ENCODE measurements at places on chromosomes 16 and 17.
A peak's percentile ranks its signal among the peaks of the same experiment; 100 is the strongest.

DNA sequence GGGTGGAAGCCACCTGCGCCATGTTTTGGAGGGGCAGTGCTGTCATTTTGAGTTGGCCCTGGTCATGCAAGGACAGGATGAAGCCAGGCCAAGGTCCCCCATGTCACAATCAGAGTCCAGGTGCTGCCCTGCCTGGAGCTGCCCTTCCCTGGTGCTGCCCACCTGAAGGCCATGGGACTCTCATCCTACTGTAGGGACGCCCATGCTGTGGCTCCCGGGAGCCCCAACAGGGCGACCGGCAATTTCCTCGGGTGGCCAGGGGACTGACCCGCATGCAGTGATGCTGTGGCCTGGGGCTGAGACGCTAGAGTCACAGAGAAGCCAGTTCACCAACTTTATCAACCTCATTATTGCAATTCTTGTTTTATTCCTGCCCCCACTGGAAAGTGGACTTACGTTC lies 8.0 kb downstream of the CCL17 start:
- no peak overlapping the region for H3K27ac ChIP-seq
- no peaks in the 10 kb centered on the region for H3K27me3 ChIP-seq
- DNase-seq, result no peak
- no peaks in the 10 kb centered on the region for H3K36me3 ChIP-seq
- H3K4me3 ChIP-seq, result no peak overlapping the region

- peak overlapping the region; percentile 45 for H3K4me3 ChIP-seq
- no peaks in the 10 kb centered on the region for H3K36me3 ChIP-seq
- H3K27me3 ChIP-seq, result no peaks in the 10 kb centered on the region
- peak overlapping the region; percentile 95 for H3K27ac ChIP-seq
- DNase-seq, result no peak
- H3K4me1 ChIP-seq, result peaks cover 30% of the 10 kb centered on the region
These were observed 23.6 kb downstream of the DYNLRB2 start for GRCh38 chr16:80564394-80564793.

DNA sequence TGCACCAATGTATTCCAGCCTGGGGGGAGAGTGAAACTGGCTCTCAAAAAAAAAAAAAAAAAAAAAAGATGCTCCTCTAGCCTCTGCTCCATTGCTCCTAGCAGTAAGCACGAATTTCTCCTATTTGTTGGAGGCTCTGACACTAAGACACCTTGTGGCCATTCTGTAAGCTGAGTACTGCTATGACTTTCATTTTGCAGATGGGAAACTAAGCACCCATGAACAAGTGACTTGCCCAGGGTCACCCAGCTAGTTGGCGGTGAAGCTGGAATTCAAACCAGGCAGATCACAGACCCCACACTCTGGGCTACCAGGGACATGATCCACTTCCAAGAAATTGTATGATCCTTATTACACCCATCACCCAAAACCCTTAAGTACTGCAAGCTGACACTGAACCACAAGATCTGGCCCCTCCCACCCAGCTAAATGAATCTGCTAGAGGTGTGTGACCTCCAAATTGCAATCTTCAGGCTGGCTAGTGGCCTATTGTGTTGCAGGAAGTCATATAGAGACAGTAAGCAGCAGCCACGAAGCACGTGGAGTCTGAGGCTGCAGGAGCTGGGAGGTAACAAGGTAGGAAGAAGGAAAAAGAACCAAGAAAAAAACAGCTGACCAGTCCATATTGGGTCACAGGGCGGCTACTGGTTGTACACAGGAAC lies 209.4 kb downstream of the XYLT1 start:
- no peak for DNase-seq
- H3K4me1 ChIP-seq, result peaks cover 51% of the 10 kb centered on the region
- no peak overlapping the region for H3K27ac ChIP-seq
- no peaks in the 10 kb centered on the region for H3K36me3 ChIP-seq
- H3K27me3 ChIP-seq, result no peaks in the 10 kb centered on the region

DNA sequence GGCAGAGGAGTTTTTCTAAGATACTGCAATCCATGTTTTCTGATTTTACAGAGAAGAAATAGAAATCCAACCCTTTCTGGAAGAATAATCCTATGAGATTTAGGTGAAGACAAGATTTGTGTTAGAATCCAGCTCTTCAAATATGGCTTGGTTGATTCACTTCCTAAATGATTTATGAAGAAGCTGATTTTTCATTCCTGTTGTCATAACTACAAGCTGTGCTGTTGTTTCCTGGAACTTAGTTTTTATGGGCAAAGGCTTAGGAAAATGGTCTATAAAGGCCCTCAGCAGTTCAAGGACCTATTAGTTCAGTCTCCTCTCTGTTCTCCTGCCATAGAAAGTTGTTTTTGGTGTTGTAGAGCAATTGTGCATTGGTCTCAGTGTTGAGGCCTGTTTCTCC lies 174.2 kb upstream of the FAM20A start:
- H3K4me3 ChIP-seq, result no peak overlapping the region
- no peak overlapping the region for H3K27ac ChIP-seq
- no peak for DNase-seq
- H3K36me3 ChIP-seq, result no peaks in the 10 kb centered on the region

DNA sequence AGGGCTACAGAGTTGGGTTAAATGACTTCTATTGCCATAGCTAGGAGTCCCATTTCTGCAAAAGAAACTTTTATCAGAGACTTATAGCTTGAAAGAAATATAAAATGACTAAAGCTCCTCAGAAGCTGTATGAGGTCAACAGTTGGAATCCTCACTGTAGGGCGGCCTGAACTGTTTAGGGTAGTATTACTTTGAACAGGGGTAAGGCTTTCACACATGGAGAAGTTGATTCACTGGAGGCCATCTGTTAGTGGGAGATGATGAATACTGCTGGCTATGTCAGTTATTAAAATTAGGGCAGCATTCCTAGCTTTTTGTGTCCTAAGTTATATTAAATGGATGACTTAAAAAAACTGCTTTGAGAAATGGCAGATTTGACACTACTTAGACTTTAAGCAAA lies 6.0 kb downstream of the TTC19 start:
- H3K36me3 ChIP-seq, result peaks cover 38% of the 10 kb centered on the region
- H3K27ac ChIP-seq, result no peak overlapping the region
- no peak overlapping the region for H3K4me3 ChIP-seq
- DNase-seq, result no peak
- peaks cover 28% of the 10 kb centered on the region for H3K4me1 ChIP-seq
- H3K27me3 ChIP-seq, result no peaks in the 10 kb centered on the region

DNA sequence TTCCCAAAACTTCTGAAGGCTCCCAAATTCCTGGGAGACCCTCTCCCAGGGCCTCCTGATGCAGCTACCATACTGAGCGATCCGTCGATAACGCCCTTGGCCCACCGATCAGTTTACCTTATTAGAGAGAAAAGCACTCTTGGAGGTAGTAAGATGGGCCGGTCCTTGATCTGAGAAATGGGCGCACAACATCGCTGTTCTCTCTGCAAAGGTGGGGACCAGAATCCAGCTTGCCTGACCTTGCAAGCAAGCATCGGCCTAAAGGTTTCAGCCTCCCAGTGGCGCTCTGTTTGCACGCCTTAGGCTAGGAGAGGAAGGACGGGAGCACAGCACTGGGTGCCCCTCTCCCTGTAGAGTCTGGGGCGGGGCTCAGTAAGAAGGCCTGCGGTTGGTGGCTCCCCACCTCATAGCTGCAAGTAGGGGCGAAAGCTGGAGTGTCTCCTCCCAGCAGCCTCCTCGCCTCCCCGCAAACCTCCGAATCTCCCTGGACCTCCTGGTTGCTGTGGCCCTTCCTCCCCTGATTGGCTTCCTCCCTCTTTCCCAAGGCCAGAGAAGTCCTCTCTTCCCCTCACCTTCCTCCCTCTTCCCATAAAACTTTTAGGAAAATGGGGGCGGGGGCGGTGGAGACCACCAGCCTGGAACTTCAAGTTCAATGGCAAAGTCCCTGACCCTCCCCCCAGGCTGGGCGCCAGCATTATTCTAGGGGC lies at the start of gene PRAC1:
Gene PRAC1 (minus strand): TSS at position 318 of the 707 bp plus-strand sequence. CDS start 126 bp downstream, at position 192.
- peaks cover 94% of the 10 kb centered on the region for H3K27me3 ChIP-seq
- no peak within 1 kb of the TSS for H3K27ac ChIP-seq
- H3K4me1 ChIP-seq, result peaks cover 49% of the 10 kb centered on the region
- H3K36me3 ChIP-seq, result peaks cover 13% of the 10 kb centered on the region
- H3K4me3 ChIP-seq, result peak within 1 kb of the TSS; percentile 72

DNA sequence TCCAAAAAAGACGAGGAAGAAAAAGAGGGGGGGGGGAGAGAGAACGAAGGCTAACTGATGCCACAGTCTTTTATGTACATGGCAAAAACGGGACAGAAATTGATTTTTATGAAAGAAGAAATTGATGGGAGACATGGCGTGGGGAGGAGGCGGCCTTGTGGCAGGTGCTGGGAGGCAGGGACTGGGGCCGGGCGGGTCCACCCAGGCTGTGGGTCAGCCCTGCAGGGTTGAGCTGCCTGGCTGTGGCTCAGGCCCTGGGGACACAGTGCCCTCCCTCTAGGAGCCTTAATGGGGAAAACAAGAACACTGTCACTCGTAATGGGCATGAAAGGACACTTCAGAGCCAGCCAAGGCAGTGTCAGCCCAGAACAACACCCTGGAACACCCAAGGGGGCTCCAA lies 34.8 kb downstream of the SNX20 start:
- no peak for DNase-seq
- H3K4me3 ChIP-seq, result no peak overlapping the region
- H3K4me1 ChIP-seq, result peaks cover 9% of the 10 kb centered on the region
- no peak overlapping the region for H3K27ac ChIP-seq
- H3K36me3 ChIP-seq, result peaks cover 4% of the 10 kb centered on the region
- no peaks in the 10 kb centered on the region for H3K27me3 ChIP-seq

DNA sequence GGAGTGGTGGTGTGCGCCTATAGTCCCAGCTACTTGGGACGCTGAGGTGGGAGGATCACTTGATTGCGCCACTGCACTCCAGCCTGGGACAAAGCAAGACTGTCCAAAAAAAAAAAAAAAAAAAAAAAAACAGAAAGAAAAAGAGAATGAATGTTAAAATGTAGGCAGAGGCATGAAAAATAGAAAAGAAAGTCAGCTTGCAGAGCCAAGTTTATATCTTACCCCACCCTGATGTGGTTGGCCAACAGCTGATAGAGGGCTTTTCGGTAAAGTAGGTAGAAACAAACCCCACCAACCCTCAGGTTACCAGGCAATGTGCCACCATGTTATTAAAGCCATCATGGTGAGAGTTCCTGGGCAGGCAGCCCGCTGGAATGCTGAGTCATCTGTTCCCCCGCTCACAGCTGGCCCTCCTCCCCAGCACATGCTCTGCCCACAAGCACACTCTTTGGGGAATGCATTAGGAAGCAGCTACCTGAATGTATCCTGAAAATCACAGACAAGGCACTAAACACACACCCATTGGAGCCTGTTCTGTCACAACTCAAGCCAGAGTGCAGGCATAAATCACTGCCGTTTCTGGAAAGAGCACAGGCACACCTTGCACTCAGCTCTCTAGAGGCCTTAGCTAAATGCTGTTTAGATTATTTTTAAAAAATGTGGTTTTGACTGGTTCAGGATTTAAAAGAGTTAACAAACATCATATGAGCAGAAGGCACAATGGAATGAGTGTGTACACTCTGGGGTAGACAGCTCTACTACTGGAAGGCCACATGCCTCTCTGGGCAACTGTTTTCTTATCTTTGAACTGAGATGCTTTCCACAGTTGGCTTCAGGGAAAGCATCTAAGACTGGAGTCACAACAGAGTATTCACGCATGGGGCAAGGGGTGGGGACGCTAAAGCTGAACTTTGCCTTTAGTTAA lies 128.5 kb downstream of the PARN start:
- peaks cover 13% of the 10 kb centered on the region for H3K36me3 ChIP-seq
- no peak for DNase-seq
- H3K4me1 ChIP-seq, result peaks cover 10% of the 10 kb centered on the region
- H3K4me3 ChIP-seq, result no peak overlapping the region
- H3K27me3 ChIP-seq, result no peaks in the 10 kb centered on the region

DNA sequence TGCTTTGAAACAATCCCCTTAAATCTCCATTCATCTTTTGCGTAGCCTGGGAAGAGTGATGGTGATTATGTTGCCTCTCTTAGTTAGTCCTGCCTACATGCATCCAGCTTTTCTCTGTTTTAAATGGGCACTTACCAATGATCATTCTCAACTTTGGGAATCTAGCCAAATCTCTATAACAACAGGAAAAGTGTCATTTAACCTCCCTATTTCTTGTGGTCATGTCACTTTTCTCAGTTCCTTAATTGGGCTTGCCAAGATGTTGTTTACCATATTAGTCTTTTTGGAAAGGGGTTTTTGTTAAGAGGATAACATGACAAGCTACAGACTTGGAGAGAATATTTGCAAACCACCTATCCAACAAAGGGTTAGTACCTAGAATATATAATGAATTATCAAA lies 15.6 kb upstream of the CLEC10A start:
- H3K27me3 ChIP-seq, result peaks cover 32% of the 10 kb centered on the region
- no peak overlapping the region for H3K27ac ChIP-seq
- H3K4me1 ChIP-seq, result peaks cover 9% of the 10 kb centered on the region
- H3K4me3 ChIP-seq, result no peak overlapping the region
- DNase-seq, result no peak
- no peaks in the 10 kb centered on the region for H3K36me3 ChIP-seq

GRCh38 chr17:48052956-48053757 lies 5.0 kb downstream of the NFE2L1 start:
- peak overlapping the region; percentile 54 for H3K4me3 ChIP-seq
- peaks cover 5% of the 10 kb centered on the region for H3K36me3 ChIP-seq
- H3K27me3 ChIP-seq, result no peaks in the 10 kb centered on the region
- DNase-seq, result no peak
- no peak overlapping the region for H3K27ac ChIP-seq

GRCh38 chr17:4919511-4920047 lies 12.5 kb upstream of the GP1BA start:
- H3K36me3 ChIP-seq, result no peaks in the 10 kb centered on the region
- H3K4me1 ChIP-seq, result peaks cover 6% of the 10 kb centered on the region
- no peak overlapping the region for H3K4me3 ChIP-seq
- no peak overlapping the region for H3K27ac ChIP-seq
- DNase-seq, result no peak

- peak overlapping the region; percentile 89 for H3K27ac ChIP-seq
- peak overlapping the region; percentile 76 for H3K4me3 ChIP-seq
- no peak for DNase-seq
- H3K4me1 ChIP-seq, result peaks cover 36% of the 10 kb centered on the region
These were observed 35.4 kb upstream of the ADGRG1 start for GRCh38 chr16:57593021-57593420.

DNA sequence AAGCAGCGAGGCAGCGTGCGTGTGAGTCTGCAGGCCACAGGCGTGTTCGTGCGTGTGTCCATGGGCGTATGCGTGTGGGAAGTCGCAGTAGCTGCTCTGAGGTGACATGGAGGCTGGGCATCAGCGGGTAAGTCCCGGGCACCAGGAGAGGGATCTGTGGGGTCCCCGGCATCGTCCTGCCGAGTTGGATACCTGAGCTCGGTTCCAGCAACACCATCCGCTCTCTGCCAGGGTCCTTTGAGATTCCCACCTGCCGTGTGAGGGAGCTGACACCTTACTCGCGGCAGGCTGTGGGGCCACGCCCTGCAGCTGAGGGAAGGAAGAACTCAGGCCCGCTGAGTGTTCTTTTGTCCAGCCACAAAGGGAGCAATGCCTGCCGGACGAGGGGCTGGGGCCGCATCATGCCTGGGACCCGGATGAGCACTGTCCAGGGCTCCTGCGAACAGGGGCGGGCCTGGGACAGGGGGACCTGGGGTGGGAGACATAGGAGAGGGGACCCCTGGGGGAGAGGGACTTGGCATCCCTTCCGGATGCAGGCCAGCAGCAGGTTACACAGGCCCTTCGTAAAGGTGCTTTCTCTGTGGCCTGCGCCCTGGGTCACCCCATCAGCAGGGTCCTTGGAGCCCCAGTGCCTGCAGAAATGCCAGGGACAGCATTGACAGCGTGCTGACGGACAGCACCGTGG lies 5.0 kb upstream of the SNAI3 start:
- H3K4me3 ChIP-seq, result peak overlapping the region; percentile 69
- peak overlapping the region; percentile 79 for H3K27ac ChIP-seq
- H3K36me3 ChIP-seq, result peaks cover 5% of the 10 kb centered on the region

GRCh38 chr16:31868691-31869167 lies 4.9 kb upstream of the ZNF267 start:
- no peaks in the 10 kb centered on the region for H3K27me3 ChIP-seq
- peak overlapping the region; percentile 87 for H3K4me3 ChIP-seq
- no peaks in the 10 kb centered on the region for H3K36me3 ChIP-seq
- DNase-seq, result peak; percentile 79
- H3K27ac ChIP-seq, result peak overlapping the region; percentile 96
